HEK293T (cell line): ENCODE measurements at places on chromosomes 7 and 10.

GRCh38 chr7:84999450-84999849 lies 187.4 kb downstream of the SEMA3D start:
- no peak for DNase-seq

DNA sequence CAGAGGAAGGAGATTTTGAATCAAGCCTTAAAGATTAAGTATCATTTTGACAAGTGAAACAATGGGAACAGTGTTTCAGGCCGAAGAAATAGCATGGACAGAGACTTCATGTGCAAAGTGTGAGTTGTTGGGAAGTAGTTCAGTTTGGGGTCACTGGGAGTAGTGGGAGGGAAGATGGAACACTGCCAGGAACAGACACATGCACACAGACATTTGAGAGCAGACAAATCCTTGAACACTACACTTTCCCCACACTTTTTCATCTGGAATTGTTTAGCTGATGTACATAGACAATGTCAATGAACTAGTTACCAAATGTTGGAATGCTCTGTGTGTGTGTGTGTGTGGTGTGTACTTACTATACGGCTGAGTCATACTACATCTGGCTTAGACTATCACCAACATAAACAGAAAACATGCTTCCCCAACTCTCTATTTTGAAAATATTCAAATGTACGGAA lies 52.4 kb upstream of the LRRC17 start:
- DNase-seq, result no peak

DNA sequence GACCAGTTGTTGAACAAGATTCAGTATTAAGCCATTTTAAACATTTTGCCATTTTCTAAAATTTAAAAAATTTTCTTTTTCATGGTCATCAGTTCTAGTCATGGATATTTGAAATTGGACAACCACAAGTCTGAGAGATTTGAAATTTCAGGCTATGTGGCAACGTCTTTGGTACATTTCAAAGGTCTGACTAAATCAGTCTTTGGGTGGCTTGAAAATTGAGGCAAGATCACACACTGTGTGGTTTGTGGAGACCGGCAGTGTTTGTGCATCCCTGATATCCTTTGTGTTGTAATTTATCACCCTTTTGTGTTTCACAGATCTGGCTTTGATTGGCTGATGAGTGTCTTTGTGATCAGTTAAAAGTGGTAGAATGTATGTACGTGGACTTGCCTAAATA lies 35.7 kb downstream of the CCAR1 start:
- no peak for DNase-seq

GRCh38 chr10:72254813-72255568 lies 18.7 kb upstream of the DDIT4 start:
- peak; percentile 67 for DNase-seq

- no peak for DNase-seq
These were observed 16.2 kb upstream of the BRAF start for GRCh38 chr7:140940898-140941297.

DNA sequence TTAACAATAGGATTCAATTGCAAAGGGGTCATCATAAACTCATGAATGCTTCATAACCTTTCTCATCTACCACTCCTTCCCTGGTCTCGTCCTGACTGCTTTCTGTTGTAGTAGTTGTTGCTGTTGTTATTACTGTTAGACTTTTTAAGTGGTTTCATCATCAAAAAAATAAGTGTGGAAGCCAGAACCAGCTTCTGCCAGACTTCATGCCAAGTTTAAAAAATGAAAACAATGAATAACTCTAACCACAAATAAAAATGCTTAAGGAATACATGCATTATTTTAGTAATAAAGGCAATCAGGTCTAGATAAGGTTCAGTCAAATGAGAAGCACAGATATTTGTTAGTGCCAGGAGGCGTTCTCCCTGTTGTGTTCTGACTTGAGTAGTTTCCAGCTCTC lies 85.4 kb downstream of the PCLO start:
- DNase-seq, result no peak

GRCh38 chr7:12757443-12757842 lies 70.0 kb downstream of the ARL4A start:
- no peak for DNase-seq

GRCh38 chr10:8069627-8070026 lies 15.1 kb downstream of the GATA3 start:
- DNase-seq, result no peak

GRCh38 chr10:80155696-80156215 lies 23.2 kb downstream of the PLAC9 start:
- DNase-seq, result no peak

DNA sequence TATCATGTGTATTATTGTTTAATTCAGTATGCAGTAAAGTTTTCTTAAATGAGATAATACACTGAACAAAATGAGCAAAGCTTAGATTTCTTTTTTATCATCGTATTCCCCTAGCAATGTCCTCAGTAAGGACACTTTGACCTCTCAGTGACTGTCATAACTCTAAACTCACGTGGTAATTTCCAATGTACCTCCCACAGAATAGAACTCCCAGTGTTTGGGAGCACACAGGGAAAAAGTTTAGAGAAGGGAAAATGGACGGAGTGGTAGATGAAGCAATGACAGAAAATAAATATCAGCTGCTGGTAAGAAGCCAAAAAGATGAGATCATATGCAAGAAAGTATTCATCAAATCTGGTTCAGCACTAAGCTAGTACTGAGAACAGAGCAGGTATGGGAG lies 758.6 kb upstream of the KCND2 start:
- DNase-seq, result no peak

- DNase-seq, result no peak
These were observed 108.6 kb downstream of the UBE2H start for GRCh38 chr7:129843978-129844840.

GRCh38 chr10:11145495-11145855 lies 127.8 kb downstream of the CELF2 start:
- no peak for DNase-seq

GRCh38 chr10:88409824-88410223 lies 173.3 kb downstream of the RNLS start:
- no peak for DNase-seq

DNA sequence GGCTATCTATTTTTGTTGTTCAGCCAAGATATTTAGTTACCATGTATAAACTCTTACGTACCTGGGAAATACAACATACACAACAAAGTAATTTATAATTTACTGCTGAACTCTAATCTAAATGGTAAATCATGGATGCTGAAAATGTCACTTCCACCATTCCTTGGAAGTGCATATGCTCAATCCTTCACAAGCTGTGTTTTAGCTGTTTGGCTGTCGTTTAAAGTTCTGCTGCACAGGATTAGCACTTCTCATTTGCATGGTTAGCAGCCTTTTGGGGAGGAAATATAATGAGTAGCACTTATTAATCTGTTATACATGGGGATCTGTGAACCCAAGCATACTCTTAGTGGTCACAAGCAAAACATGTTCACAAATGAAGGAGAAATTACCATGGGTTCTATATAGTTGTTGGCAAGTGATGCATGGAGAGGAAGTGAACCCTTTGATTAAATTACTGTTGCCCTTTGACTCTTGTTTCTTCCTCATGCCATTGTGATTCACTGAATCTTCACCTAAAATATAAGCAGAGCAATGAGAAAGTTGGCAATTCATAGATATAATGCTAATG lies 18.5 kb downstream of the PIK3CG start:
- DNase-seq, result no peak

- peak; percentile 80 for DNase-seq
These were observed at the start of gene CALY for GRCh38 chr10:133336577-133337369. Gene CALY, minus strand, starts transcription at chr10:133336896. Its CDS starts 7,907 bp downstream, at chr10:133328989.

DNA sequence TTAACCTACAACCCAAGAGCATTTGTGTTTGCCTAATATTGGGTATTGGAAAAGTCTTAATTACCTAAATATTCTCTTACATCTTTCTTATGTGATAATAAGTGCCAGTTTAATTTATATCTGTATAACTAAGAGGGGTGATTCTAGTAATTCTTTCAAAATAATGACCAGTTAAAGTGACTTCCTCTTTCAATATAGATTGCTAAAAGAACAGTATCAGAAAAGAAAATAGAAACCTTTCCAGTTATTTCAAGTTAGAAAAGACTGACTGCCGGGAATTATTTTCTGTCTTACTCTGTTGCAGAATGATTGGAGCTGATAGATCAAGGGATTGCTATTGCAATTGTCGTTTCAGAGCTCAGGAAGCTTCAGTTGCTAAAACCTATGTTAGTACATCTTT lies 525.0 kb upstream of the SEMA3D start:
- DNase-seq, result no peak

- DNase-seq, result no peak
These were observed 88.7 kb downstream of the MAD1L1 start for GRCh38 chr7:2143981-2144595.

- no peak for DNase-seq
These were observed 14.0 kb downstream of the ITPRIP start for GRCh38 chr10:104324221-104324686.

DNA sequence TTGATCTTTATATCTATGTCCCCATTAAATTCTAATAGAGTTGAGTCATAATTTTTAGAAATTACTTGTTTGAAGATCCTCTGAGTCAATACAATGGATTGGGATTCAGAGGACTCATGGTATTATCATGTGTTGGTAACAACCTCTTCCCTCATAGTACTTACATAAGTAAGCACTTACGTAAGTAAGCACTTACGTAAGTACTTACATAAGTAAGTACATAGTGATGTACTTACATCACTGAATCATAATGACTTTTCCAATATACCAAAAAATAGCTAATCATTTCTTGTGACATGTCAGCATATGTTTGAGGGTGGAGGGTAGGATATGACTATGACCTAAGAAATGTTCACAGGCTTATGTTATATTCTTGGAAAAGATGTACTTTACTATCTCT lies 740.5 kb downstream of the SORCS1 start:
- DNase-seq, result no peak

DNA sequence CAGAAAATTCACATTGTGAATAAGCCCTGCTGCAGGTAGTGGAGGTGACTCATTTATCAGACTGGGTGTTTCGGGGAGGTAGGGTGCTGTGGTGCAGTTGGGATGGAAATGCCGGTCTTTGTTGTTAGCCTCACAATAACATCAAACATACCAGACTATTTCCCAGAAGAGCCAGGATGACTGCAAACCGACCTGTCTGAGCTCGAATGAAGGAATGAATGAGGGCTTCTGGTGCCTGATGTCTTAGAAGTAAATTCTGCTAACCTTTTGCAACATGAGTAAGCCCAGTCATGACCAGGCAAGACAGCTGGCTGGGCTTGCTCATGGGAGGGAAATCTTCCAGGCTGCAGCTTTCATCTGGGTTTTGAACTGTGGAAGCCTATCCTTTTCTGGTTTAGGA lies 2.4 kb upstream of the VDAC2 start:
- no peak for DNase-seq

- DNase-seq, result no peak
These were observed 55.2 kb downstream of the PWWP2B start for GRCh38 chr10:132452216-132452650.

- DNase-seq, result no peak
These were observed 275.5 kb downstream of the PLXNA4 start for GRCh38 chr7:132300599-132301277.

GRCh38 chr7:132472463-132473120 lies 103.7 kb downstream of the PLXNA4 start:
- peak; percentile 66 for DNase-seq

DNA sequence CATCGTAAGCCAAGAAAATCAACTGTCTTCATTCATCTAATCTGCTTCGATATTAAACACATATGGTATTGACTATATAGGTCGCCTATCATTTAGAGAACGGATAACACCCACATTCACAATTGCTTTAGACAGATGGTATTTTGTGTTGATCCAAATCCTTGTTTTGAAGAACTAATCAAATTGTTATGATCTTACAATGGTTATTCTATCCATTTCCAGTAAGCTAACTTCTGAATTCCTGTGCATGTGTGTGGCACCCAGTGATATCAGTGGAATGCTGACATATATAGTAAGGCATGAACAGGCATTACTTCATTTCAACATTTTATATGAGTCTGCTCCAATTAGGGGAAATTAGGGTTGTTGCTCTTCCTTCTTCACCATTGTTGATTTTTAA lies 98.8 kb downstream of the SEMA3E start:
- no peak for DNase-seq

DNA sequence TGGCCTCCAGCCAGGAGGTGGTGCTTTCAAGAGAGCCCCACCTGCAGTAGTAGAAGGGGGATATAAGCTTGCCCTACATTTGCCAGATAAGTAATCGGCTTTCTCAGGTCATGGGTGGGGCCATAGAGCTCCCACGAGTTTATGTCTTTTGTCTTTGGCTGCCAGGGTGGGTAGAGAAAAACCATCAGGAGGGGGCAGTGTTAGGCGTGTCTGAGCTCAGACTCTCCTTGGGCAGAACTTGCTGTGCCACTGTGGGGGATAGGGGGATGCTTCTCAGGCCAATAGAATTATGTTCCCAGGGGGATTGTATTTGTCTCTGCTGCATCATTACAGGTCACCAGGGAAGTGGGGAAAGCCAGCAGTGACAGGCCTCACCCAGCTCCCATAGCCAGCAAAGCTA lies 12.3 kb upstream of the MRPS33 start:
- no peak for DNase-seq

GRCh38 chr10:89741126-89741762 lies 39.9 kb downstream of the KIF20B start:
- DNase-seq, result no peak

DNA sequence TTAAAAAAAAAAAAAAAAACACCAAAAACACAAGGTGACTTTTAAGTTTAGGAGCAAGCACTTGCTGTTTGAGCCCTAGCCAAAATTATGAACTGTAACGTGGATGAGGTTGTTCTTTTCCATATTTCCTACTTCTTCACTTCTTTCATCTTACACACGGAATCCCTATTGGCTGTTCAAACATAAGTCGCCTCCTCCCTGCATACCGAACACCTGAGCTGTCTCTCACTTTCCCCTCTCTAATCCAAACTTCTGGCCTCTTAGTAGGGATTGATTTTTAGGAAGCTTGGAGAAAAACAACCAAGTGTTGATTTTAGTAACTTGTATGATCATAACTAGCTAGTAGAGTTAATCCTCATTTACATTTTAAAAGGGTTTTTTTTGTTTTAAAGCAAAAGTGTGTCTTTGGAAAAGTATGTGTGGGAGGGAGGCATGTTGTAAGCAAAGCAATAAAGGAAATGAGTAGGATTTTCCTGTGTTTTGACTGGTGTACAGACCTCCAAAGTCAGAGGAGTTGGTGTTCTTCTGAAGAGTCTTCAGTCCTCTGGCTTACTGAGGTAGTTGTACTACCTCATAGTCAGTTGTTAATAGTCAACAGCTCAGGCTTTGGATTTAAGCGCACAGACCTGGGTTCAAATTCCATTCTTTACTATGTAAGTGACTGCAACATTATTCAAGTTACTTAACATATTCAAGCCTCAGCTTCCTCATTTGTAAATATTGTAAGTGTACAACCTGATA lies 39.3 kb downstream of the RABGEF1 start:
- no peak for DNase-seq

- DNase-seq, result no peak
These were observed 1.4 kb downstream of the OR6B1 start for GRCh38 chr7:144001543-144001942.

GRCh38 chr7:151003572-151003971 lies 12.8 kb downstream of the NOS3 start:
- no peak for DNase-seq
